ENCODE measurements at places on chromosomes 4 and X.

DNA sequence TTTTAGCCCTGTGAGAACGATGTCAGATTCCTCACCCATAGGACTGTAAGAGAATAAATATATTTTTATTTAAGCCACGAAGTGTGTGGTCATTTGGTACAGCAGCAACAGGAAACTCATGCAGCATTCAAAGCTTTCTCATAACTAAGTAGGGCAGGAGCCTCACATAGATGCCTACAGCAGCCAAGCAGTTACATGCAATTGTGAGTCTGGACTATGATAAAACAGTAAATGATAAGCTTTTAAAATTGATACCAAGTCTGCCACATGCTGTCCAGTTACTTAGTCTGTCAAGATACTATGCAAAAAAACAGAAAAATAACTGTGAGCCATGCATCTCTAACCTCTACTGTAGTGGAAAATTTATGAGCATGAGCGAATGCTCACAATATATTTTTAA is 359.6 kb downstream of the HS3ST1 start:
- DNase-seq = no peak

DNA sequence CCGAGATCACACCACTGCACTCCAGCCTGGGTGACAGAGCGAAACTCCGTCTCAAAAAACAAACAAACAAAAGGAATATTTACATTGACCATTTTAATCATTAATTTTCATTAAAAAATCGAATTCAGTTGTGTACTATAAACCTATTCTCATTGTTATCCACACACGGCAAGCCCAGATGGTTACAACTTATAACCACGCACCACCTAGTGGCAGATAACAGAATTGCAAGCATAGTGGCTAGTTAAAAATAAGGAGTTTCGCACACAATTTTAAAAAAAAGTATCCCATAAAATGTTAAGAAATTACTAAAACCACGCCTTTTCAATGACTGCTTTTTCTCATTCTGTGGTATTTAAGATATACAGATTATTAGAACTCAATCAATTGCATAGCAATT is 25.4 kb downstream of the MBNL3 start:
- DNase-seq = no peak

- DNase-seq = no peak
These were observed 28.3 kb upstream of the CFAP299 start for GRCh38 chr4:80307183-80307735.

DNA sequence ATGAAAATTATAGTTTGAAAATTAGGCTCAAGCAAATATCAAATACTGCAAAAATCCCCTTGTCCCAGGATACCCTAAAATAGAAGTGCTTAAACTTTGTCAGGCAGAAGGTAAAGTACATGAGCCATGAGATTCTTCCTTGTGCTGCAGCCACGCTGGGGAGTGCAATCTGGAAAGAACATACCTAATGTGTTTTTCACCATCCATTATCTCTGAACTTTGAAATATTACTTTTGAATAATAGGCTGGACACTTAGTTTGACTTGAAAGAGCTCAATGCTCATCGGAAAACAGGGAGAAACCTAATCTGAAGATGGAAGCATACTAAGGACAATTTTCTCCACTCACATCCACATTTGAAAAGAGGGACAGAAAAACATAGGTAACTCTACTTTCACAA is 18.9 kb downstream of the THAP9 start:
- no peak for DNase-seq

DNA sequence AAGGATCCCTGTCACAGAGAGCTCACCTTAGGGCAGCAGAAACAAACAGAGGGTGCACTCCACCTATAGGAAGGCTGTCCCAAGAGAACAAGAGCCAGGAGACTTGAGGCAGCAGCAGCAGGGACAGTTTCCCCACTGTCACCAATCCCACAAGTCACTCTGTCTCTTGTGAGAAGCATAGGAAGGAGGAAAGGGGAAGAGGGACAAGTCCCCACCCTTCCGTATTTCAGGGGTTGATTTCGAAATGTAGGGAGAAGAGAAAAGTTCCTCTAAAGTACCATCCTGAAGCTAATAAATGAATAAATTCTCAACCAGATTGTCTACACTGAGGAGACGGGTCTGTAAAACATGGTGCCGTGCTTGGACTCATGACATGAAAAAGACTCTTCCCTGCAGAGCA is 9.5 kb upstream of the TLR8 start:
- DNase-seq = no peak

- no peak for DNase-seq
These were observed 10.9 kb upstream of the SYTL5 start for GRCh38 chrX:37995428-37995827.

DNA sequence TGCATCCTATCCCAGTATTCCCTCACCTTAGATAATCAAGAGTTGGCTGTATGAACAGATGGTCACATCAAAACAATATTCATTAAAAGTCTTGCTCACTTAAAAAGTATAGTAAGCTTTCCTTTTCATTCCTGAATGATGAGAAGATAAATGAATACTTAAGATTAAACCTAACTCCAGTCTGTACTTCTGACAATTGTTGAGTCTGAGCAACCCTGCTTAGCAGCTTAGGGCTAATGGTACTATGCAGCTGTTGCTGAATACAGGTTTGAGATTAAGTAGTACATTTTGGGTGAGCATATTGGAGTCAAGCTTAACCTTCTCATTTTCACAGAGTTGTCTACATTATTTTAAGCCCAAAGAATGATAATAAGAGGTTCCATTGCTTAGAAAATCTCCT is 121.7 kb upstream of the ETNPPL start:
- no peak for DNase-seq

GRCh38 chr4:147096667-147097604 is 151.3 kb upstream of the TTC29 start:
- no peak for DNase-seq

DNA sequence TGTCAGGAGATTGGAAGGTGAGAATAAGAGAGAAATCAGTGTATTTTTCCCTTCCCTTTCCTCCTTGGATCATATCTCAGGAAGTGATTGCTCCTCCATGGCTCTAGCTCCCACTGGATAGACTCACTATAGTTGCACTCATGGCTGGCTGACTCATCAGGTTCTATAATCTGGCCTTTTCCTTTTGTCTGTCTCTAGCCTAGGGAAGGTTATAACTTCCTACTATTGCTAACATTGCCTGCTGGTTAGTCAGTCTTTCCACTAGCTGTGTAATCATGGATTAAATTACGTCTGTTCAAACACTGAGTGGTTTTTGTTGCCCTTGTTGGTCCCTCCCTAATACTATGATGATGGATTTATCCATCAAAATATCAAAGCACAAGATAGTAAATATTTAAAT is 195.5 kb upstream of the VEGFC start:
- DNase-seq = no peak

DNA sequence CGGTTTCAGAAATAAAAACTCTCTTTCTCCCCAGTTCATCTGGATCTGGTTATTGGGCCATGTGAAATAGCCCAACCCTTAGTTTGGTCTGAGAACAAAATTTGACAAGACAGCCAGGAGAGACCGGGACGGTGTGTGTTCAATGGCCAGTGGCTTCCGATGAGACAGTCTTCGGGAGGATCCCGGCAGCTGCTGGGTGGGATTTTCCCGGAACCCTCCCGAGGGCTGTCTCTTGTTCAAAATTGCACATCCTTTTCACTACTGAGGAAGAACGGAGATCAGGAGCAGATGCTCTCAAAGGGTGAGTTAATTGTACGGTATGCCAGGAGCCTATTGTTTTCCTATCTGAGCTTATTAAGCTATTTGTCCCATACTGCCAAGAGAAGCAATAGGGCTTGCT is 166.5 kb downstream of the PRR32 start:
- no peak for DNase-seq

- no peak for DNase-seq
These were observed 15.0 kb downstream of the SHISA3 start for GRCh38 chr4:42412251-42412650.

- peak; percentile 5 for DNase-seq
These were observed 45.8 kb downstream of the SLC39A8 start for GRCh38 chr4:102299354-102300107.

DNA sequence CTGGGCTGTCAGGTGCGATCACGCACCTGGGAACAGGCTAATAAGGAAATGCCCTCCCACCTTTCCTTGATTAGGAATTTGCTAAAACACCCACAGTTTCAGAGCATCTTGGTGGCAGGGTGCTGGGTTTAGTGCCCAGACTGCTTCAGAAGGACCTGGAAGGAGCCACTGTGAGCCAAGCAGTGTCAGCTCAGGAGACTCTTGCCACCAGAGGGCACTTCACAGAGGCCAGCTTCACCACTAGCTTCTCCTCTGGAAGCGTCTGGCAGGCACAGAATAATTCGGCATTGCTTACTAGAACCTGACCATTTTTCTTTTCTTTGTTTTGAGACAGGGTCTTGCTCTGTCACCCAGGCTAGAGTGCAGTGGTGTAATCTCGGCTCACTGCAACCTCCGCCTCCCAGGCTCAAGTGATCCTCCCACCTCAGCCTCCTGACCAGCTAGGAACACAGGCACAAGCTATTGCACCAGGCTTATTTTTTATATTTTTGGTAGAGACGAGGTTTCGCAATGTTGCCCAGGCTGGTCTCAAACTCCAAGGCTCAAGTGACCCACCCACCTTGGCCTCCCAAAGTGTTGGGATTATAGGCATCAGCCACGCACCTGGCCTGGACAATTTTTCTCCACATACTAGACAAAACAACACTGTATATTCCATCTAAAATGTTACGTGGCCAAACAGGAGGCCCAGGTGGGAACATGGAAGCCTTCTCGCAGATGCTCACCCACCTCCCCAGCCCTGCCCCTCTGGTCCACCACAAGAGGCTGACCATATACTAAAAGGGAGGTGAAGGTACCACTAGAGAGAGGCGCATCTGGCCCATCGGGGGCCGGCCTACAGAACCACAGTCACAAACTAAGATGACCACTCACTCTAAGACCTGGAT is 14.1 kb downstream of the NOP14 start:
- DNase-seq = no peak

GRCh38 chrX:10615931-10616774 is 4.2 kb downstream of the MID1 start:
- DNase-seq = no peak

- DNase-seq = peak; percentile 20
These were observed 345.5 kb downstream of the ANK2 start for GRCh38 chr4:113394730-113395530.

DNA sequence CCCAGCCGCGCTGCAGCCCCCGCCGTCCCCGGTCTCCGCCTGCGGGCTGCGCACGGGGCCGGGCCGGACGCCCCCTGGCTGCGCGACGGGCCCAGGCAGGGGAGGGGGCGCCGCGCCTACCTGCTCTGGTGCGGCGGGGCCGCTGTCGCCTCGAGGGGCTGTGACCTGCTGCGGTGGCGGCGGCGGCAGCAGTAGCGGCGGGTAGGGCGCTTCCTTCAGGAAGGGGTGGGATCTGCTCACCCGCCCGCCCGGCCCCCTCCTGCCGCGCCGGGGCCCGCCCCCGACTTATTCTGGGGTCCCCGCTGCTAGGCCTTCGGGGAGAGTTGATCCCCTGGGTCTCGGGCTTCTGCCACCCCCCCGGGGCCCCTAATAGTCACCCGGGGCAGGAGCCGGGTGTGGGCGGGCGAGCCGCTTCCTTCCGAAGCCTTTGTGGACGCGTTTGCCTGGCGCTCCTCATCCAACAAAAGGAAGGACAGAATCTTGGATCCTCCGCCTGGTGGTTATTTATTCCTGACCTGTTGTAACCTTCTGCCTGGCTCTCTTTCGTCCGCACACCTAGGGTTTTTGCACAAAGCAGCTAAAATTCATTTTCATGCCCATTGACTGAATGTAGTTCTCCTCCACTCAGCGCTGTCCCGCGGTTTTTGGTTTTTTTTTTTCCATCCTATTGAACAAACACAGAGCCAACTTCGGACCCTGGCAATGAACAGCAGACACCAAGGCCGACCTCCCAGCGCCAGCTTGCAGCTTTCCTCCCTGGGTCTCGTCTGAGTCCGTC is at the start of gene TMEM150C:
Gene TMEM150C, minus strand, starts transcription at position 203 of the 778 bp plus-strand sequence. CDS start 57,331 bp downstream, outside the sequence.
- no peak for DNase-seq

DNA sequence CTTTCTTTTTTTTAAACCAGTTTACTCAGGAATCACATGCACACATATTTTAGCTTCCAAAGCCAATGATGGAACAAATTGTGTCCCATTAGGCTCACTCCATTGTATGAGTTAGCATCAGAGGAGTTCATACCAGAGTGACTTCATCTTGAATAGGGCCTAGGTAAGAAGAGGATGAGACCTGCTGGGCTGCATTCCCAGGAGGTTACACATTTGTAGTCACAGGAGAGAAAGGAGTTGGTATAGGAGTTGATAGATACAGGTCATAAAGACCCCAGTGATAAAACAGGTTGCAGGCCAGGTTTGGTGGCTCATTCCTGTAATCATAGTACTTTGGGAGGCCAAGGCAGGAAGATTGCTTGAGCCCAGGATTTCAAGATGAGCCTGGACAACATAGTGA is 9.3 kb downstream of the PDGFRA start:
- no peak for DNase-seq

- DNase-seq = no peak
These were observed 60.4 kb downstream of the CCNI start for GRCh38 chr4:77015390-77015789.

DNA sequence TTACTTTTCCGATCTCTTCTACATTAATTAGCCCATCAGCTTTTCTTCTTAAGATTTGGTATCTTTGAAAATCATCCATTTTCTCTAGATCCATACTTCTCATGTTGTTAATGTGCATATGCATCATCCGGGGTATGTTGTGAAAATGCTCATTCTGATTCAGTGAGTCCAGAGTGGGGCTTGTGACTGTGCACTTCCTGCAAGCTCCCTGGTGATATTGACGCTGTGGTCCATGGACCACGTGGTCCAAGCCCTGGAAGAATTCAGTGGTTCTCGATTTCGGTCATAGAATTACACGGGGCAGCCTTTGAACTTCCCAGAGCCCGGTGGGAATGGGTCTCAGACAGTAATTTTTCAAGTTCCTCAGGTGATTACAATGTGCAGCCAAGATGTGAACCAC is 69.8 kb downstream of the ZFX start:
- DNase-seq = no peak

- DNase-seq = no peak
These were observed 9.4 kb downstream of the INTU start for GRCh38 chr4:127642169-127642568.

DNA sequence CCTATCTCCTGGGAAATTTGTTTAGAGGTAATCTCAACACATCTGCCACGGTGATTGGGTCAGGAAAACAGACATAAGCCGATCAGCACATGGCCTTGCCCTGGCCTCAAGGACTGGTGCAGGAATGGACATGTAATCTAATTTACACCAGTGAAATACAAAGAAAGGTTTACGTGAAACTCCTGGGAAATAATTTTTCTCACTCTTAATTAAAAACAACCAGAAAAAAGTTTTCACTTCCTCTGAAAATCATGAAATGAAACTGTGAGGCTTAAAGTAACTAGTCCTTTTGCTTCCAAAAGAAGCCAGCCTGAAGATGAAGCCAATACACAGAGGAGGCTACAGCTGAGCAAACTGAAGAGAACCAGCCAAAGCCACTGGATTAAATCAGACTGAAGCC is 154.1 kb upstream of the FAM241A start:
- DNase-seq = no peak

DNA sequence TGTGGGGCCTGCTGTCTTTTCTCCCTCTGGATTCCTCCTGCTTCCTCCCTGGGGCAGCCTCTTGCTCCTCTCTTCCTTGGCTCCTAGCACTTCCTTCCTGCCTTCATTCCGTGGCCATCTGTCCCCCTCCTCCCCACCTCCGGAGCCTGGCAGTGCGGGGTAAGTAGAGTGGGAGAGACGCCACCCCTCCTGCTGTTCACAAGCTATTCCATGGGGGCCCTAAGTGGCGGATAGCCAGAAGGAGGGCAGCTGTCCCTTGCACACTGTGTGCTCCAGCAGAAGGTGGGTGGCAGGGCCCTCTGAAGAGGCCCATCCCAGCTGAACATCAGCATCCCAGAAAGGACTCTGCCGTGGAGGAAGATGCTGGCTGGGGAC is 27.4 kb downstream of the CCNQ start:
- DNase-seq = no peak

Measured in activated CD4-positive, alpha-beta T cell treated with anti-CD3 and anti-CD28 coated beads, Interleukin-2, amount 50 U/mL, for 1 hour (primary cell).